ENCODE measurements at places on chromosomes 5 and 9. TPM values are rescaled to one million over a fixed set of nuclear protein-coding genes. Genes with fewer than 3 reads are reported as not detected.

The TRUB2 gene
- 38.9 TPM for polyA plus RNA-seq

The SSBP2 gene
- polyA plus RNA-seq = 89.4 TPM

DNA sequence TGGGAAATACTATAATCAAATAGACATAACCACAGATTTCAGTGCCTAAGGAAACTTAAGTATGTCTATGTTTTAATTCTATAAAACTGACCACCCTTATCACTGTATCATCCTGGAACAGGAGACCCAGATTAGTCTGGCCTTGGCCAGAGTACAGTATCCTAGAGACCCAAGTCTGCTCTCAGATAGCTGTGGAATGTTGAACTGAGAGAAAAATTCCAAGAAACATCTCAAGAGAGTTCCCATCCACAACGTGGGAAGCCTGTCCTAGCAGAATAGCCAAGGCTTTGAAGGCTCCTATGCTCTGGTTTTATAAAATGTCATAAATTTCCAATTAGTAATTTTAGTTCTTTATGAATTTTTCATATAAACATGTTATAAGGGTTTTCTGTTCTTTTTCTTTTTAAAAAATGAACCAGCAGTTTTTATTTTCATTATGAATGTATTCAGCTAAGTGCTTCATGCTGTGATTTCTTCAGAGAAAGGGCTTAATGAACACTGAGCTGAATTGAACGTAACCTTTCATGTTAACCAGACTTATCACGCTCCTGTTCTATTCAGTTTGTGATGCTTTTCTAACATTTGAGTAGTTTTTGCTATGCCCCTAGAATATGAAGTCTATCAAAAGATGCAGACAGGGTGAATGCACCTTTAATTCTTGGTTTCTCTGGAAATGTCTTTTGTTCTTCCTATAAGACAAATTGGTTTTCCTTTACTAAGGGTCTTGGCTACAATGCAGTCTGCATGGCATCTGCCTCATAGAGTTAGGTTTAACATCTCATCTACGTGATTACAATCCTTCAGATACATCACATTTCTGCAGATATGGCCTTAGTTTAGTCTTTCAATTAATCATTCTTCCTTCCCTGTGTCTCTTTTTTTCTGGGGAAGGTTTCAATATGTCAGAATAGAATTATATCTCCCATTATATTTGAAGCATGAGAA is 230.8 kb downstream of the CYLC2 start:
- DNase-seq = no peak

- no peak for DNase-seq
Observed at GRCh38 chr9:5440426-5440825, 2.7 kb upstream of the PLGRKT start.

- no peak for DNase-seq
Observed at GRCh38 chr5:95671826-95672225, 11.0 kb downstream of the SPATA9 start.

DNA sequence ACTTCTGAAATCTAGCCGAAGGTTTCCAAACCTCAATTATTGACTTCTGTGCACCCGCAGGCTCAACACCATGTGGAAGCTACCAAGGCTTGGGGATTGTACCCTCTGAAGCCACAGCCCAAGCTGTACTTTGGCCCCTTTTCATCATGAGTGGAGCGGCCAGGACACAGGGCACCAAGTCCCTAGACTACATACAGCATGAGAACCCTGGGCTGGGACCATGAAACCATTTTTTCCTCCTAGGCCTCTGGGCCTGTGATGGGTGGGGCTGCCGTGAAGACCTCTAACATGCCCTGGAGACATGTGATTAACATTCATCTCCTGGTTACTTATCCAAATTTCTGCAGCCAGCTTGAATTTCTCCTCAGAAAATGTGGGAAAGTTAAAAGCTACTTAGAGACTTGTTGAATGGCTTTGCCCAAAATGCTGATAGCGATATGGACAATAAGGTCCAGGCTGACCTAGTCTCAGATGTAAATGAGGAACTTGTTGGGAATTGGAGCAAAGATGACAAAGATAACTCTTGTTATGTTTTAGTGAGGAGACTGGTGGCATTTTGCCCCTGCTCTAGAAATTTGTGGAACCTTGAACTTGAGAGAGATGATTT is 34.1 kb upstream of the CPLANE1 start:
- DNase-seq = no peak

GRCh38 chr5:181255836-181256578 is 4.9 kb downstream of the TRIM52 start:
- DNase-seq = no peak

Measured in right renal pelvis (tissue), 4 donors.